Lower leg skin (tissue), 4 donors: ENCODE measurements at places on chromosomes 5 and 9. TPM values are rescaled to one million over a fixed set of nuclear protein-coding genes. Genes with fewer than 3 reads are reported as not detected.

ORM2 gene
- not detected for total RNA-seq

PCDHGA3 gene
- 3.5 TPM for total RNA-seq

NDUFS4 gene
- total RNA-seq = 77.1 TPM

PCDHB14 gene
- total RNA-seq = 6.9 TPM

IL3 gene
- total RNA-seq = not detected

BTNL8 gene
- 0.26 TPM for total RNA-seq

TMEM174 gene
- total RNA-seq = not detected
